ENCODE measurements at places on chromosomes 2 and 18.

GRCh38 chr2:38146907-38147307 is 71.0 kb upstream of the CYP1B1 start:
- DNase-seq, result peak; percentile 95

GRCh38 chr2:126655051-126655450 is 907 bp upstream of the GYPC start:
- no peak for DNase-seq

- DNase-seq, result no peak
Measured at GRCh38 chr2:105870062-105870461, 125.3 kb downstream of the NCK2 start.

GRCh38 chr2:226802573-226802972 is 3.0 kb upstream of the IRS1 start:
- peak; percentile 79 for DNase-seq

DNA sequence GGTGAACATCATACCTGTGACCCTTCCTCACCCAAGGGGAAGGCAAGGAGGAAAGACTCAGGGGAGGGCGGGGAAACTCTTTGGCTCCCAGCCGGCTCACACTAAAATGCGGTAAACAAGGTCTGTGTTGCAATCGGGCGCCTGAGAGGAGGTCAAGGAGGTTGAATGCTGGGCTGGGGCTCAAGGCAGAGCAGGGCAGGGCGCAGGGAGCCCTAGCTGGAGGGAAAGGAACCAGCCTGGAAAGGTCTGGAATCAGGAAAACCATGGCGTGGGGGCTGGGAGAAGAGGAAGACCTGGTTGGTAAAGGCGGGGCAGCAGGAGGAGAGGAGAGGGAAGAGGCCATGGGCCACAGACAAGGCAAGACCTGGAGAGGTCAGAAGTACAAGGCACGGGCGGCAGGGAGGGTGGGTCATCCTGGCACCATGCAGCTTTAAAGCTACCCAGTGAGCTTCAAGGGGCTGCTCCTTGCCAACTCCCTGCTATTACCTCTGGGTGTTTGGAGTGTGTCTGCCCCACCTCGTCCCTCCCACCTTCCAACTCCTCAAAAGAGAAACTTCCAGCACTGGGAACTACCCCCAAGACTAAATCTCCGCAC is 4.8 kb upstream of the TMEM37 start:
- no peak for DNase-seq
